ENCODE measurements at places on chromosomes 11 and 22. TPM values are rescaled to one million over a fixed set of nuclear protein-coding genes. Genes with fewer than 3 reads are reported as not detected.

- no peak for DNase-seq
Observed at GRCh38 chr11:3745161-3745560, 52.2 kb downstream of the NUP98 start.

DNA sequence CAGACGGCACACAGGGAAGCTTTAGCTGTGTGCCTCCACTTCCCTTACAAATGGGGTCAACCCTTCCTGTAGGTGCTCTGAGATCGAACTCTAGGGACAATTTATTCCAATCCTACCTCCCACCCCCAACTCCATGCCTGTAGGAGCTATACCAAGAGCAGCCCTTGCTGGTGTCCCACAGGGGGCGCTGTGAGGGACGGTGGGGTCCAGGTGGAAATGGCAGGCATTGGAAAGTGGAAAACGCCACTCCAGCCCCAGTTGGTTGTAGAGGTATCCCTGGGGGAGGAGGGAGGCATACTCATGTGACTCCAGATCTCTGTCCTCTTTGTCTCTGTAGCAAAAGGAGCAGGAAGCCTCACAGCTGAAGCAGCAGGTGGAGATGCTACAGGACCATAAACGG is 161.3 kb downstream of the MYO18B start:
- no peak for DNase-seq

Gene CHRDL2
- total RNA-seq = 1.6 TPM

GRCh38 chr11:37230865-37231264 is 632.8 kb upstream of the RAG2 start:
- no peak for DNase-seq

Gene SMTNL1
- total RNA-seq = not detected

GRCh38 chr11:3666023-3666530 is 5.1 kb downstream of the CHRNA10 start:
- DNase-seq = no peak

- DNase-seq = no peak
Observed at GRCh38 chr22:29816980-29817379, 21.1 kb downstream of the ASCC2 start.

GRCh38 chr11:93510196-93510873 is 32.9 kb downstream of the SMCO4 start:
- no peak for DNase-seq

All from upper lobe of right lung (tissue), 1 donor.